ENCODE measurements at places on chromosomes 4 and X. TPM values are rescaled to one million over a fixed set of nuclear protein-coding genes. Genes with fewer than 3 reads are reported as not detected.

PNMA3 gene
- total RNA-seq = 6.3 TPM

SCD5 gene
- 6.9 TPM for total RNA-seq

ZNF630 gene
- 3.8 TPM for total RNA-seq

FGFBP1 gene
- not detected for total RNA-seq

ITIH6 gene
- total RNA-seq = not detected

XIAP gene
- 46.4 TPM for total RNA-seq

COL25A1 gene
- total RNA-seq = not detected

GRID2 gene
- total RNA-seq = not detected

OTUD6A gene
- not detected for total RNA-seq

SLC4A4 gene
- total RNA-seq = 3.7 TPM

MAD2L1 gene
- total RNA-seq = 49.3 TPM

SCOC gene
- total RNA-seq = 24.0 TPM

TAF7L gene
- total RNA-seq = not detected

SFRP2 gene
- not detected for total RNA-seq

SMARCAD1 gene
- total RNA-seq = 27.7 TPM

ALAS2 gene
- total RNA-seq = not detected

PAGE4 gene
- total RNA-seq = not detected

OTC gene
- not detected for total RNA-seq

STPG2 gene
- total RNA-seq = not detected

PABPC1L2A gene
- total RNA-seq = not detected

AWAT1 gene
- total RNA-seq = not detected

PFKFB1 gene
- 0.65 TPM for total RNA-seq

AP1S2 gene
- 28.8 TPM for total RNA-seq

NEUROG2 gene
- total RNA-seq = not detected

TEX11 gene
- total RNA-seq = not detected

TMPRSS11A gene
- not detected for total RNA-seq

PABPC4L gene
- total RNA-seq = not detected

NUDT11 gene
- total RNA-seq = 0.83 TPM

FAM156A gene
- total RNA-seq = 23.3 TPM

SRPX2 gene
- total RNA-seq = not detected

C4orf36 gene
- total RNA-seq = not detected
